T-helper 2 cell treated with Interferon-gamma antibody and Interleukin-4, amounts not matched to agents 100 ng/mL and 5 ng/mL, for 36 hours (primary cell): ENCODE measurements at places on chromosomes 2 and 18. TPM values are rescaled to one million over a fixed set of nuclear protein-coding genes. Genes with fewer than 3 reads are reported as not detected.

Gene MTCL1
- total RNA-seq = 0.91 and 0.93 TPM in 2 replicates

Gene PLEK
- total RNA-seq = 0.86 and 1.1 TPM in 2 replicates

Gene BCL11A
- 0.05 TPM in 1 of 2 replicates, not detected in the other for total RNA-seq

Gene DNAJC5G
- not detected in 2 replicates for total RNA-seq

Gene EPB41L5
- 1.4 and 1.8 TPM in 2 replicates for total RNA-seq

Gene C2orf80
- not detected in 2 replicates for total RNA-seq

Gene CHMP1B
- total RNA-seq = 20.2 and 20.5 TPM in 2 replicates

Gene ADD2
- 3.4 and 4.0 TPM in 2 replicates for total RNA-seq

Gene DHRS9
- 0.11 TPM in 1 of 2 replicates, not detected in the other for total RNA-seq
